Activated CD8-positive, alpha-beta memory T cell treated with anti-CD3 and anti-CD28 coated beads for 48 hours (primary cell): ENCODE measurements at places on chromosomes 7 and 10.

DNA sequence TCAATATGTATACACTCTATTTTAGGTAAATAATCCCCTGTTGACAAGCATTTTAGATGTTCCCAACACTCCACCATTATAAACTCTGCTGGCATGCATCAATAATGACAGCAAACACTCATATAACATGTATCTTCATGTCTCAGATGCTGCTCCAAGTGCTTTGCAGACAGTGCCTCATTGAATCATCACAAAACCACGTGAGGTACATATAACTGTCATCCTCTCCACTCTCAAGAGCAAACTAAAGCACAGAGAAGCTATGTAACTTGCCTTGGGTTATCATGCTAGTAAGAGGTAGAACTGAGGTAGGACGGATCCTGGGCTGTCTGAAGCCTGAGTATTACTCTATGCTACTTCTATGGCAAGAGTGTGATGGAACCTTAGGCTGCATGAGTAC lies 72.5 kb upstream of the GSDME start:
- DNase-seq, result no peak

DNA sequence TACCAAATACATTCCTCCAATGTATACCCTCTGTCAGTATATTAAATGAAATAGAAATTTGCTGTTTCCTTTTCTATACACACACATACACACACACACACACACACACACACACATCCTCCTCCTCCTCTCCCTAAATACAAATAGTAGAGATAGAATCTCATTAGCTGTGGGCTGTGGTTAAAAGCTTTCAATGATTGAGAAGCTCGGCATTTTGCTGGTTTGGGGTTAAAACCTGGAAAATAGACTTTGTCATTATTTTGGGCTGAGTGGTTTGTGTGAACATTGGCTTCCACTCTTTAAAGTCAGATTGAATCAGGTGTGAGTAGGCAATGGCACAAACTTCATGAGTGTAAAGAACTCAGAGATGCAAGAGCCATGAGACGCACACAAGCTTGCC lies 596.0 kb downstream of the XPNPEP1 start:
- DNase-seq, result no peak

- no peak for DNase-seq
Observed at GRCh38 chr7:296373-296945, 6.5 kb downstream of the FOXL3 start.

DNA sequence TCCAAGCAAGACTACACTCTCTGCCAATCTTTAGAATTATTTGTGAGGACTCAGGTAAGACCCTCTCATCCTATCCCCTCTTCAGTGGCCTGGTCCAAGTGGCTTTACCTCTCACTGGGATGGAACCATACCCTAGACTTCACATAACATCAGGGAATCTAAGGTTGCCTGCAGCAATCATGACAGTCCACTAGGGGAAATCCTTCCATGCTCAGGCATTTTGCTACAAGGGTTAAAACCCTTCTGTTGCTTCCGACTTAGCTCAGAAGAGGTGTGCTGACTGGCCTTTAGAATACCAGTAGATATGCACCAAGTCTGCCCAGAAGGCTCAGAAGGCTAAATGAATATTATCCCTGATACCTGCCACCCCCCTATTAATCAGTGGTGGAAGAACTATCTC lies 24.9 kb upstream of the NPS start:
- DNase-seq, result no peak

- no peak for DNase-seq
Observed at GRCh38 chr7:18656362-18656761, 160.8 kb downstream of the HDAC9 start.

GRCh38 chr10:104259456-104259855 lies 4.8 kb downstream of the GSTO1 start:
- DNase-seq, result no peak

DNA sequence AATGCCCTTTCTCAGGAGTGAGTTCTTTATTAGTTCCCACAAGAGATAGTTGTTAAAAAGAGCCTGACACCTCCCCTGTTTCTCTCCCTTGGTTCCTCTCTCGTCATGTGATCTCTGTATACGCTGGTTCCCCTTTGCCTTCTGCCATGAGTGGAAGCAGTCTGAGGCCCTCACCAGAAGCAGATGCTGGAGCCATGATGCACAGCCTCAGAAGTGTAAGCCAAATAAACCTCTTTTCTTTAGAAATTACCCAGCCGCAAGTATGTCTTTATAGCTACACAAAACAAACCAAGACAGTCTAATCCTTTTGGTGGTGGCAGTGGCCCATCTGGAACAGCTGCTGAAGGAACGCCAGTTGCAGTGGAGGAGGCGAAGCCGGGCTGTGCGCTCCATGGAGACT lies 9.3 kb downstream of the DNAJB9 start:
- DNase-seq, result no peak

- DNase-seq, result no peak
Observed at GRCh38 chr7:27156508-27156898, at the start of gene HOXA7. HOXA7 (minus strand) TSS chr7:27156675; CDS start chr7:27156545, 130 bp downstream.

DNA sequence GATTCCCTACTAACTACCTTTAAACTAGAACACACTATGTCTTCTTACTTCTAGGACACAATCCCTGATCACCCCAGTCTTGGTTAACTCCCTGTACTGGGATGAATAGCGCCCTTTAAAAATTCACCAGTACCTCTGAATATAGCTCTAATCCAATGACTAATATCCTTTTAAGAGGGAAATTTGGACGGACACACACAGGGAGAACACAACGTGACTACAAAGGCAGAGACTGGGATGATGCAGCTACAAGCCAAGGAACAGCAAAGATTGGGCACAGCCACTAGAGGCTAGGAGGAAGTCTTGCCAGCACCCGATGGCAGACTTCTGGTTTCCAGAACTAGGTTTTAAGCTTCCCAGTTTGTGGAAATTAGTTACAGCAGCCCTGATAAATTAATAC lies 81.4 kb downstream of the MALSU1 start:
- DNase-seq, result no peak
